Left forelimb (tissue), 1 donor: ENCODE measurements at places on chromosomes 7 and 10.

DNA sequence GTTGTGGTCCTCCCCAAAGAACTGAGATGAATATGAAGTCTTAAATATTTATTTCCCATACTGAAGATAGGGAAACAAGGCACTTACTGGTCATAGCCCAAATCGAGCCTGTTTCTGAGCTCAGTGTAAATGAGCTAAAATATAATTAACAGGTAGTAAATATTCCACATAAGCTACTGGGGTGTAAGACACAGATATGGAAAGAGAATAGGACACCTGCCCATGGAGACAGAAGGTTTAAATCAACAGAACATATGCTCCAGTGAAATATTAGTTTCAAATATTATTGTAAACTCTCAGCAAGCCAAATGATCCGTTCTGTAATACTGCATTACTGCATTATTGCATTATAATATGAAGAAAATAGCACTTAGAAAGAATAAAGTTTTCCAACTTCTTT, 537.9 kb downstream of the ANKRD7 start:
- DNase-seq = no peak

- no peak for DNase-seq
Measured at GRCh38 chr10:36764823-36765222, 360.6 kb upstream of the ANKRD30A start.

GRCh38 chr10:34581801-34582532, 233.1 kb downstream of the PARD3 start:
- DNase-seq = no peak

- DNase-seq = no peak
Measured at GRCh38 chr7:94350734-94351133, 44.0 kb upstream of the COL1A2 start.

GRCh38 chr10:8032558-8032957, 21.9 kb upstream of the GATA3 start:
- DNase-seq = no peak
